GM23248 (cell line): ENCODE measurements at places on chromosomes 3 and 15.

- DNase-seq: no peak
These were observed 27.6 kb upstream of the TM2D3 start for GRCh38 chr15:101679806-101680205.

DNA sequence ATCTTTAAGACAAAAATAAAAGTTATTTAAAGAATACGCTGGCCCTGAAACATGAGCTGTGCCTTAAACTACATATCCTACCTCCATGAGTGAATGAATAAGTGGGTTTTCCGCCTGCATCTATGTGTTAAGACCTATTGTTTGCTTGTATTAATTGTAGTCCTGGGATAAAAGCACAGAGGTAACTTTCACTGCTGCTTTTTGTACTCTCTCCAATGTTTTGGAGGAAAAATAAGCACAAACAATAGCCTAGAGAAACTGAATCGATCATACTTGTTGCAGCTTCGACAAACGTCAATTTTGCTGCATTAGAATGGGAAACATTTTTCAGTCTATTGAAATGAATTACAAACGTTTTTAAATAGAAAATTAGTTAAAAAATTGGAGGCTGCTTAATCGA lies 1.3 kb upstream of the CTNNB1 start:
- DNase-seq: no peak

- peak; percentile 30 for DNase-seq
These were observed 440.5 kb downstream of the NTRK3 start for GRCh38 chr15:87816016-87816415.

- peak; percentile 45 for DNase-seq
These were observed 29.2 kb upstream of the UMPS start for GRCh38 chr3:124700880-124701684.

- no peak for DNase-seq
These were observed 2.4 kb downstream of the CPLX3 start for GRCh38 chr15:74828835-74829234.

- DNase-seq: peak; percentile 6
These were observed 142.4 kb downstream of the ANXA2 start for GRCh38 chr15:60255390-60255789.

DNA sequence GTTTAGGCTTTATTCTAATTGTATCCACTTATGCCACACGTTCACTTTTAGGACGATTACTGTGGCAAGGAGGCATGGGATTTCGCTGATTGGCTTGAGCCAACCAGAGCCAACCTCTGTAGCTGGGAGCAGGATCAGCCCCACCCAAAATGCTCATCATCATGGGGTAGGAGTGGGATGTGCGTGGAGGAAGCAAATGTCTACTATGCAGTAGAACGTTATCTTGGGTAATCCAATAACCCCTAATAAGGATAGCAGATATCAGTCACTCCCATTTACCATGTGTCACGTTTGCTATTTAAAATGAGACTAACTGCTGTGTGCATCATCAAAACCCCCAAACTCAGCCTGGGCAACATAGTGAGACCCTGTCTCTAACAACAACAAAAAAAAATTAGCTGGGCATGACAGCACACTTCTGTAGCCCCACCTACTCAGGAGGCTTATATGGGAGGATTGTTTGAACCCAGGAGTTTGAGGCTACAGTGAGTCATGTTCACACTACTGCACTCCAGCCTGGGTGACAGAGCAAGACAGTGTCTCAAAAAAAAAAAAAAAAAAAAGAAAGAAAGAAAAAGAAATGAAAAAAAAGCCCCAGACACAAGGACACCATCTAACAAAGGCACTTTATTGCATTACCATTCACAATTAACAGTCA lies 17.8 kb upstream of the ITGB5 start:
- no peak for DNase-seq
